SW 1271 (cell line): ENCODE measurements at places on chromosomes 6 and 20.

DNA sequence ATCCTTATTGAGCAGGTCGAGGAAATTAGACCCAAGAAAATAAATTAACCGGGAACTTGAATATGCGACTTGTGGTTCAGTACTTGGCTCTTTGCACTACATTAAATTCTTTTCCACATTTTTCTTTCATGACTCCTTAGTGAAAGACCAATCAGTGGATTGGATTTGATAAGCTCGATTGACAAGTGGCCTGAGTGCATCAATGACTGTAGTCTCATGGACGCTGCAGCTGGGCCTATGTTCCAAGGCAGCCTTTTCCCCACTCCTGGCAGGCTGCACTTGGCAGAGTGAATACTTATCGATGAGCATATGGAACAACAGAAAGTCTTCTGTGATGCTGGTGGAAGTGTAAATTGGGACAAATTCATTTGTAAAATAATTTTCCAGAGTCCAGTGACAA lies 210.8 kb upstream of the EXOC2 start:
- DNase-seq = no peak

DNA sequence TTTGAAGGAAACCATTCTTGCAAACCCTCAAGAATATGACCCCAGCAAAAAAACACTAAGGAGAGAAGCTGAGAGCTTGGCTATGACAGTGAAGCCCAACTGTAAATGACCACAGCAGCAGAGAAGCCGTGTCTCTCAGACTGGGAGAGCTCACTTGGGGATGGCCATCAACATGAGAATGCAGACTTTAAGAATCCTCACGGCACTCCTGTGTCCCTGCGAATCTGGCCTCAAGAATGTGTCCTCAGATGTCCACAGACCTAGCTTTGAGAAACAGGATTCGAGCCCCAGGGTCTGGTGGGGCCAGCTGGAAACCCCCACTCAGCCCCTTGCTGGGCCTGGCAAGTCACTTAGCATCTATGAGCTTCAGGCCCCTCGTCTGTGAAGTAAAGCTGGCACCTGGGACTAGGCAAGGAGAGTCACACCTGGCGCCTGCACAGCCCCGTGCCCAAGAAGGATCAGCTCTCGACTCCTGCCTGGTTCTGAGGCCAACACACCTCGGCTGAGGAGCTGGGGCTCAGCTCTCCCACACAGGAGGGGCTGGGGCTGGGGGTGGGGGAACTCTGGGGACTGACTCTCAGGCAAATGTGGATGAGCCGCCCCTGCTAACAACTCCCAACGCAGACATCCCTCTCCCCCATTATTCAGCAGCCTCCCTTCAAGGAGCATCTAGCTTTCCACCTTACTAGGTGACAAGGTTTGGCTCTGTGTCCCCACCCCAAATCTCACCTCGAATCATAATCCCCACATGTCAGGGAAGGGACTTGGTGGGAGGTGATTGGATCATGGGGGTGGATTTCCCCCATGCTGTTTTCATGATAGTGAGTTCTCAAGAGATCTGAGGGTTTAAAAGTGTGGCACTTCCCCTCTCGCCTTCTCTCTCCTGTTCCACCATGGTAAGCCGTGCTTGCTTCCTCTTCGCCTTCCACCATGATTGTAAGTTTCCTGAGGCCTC lies 97.7 kb downstream of the GRM4 start:
- DNase-seq = no peak

DNA sequence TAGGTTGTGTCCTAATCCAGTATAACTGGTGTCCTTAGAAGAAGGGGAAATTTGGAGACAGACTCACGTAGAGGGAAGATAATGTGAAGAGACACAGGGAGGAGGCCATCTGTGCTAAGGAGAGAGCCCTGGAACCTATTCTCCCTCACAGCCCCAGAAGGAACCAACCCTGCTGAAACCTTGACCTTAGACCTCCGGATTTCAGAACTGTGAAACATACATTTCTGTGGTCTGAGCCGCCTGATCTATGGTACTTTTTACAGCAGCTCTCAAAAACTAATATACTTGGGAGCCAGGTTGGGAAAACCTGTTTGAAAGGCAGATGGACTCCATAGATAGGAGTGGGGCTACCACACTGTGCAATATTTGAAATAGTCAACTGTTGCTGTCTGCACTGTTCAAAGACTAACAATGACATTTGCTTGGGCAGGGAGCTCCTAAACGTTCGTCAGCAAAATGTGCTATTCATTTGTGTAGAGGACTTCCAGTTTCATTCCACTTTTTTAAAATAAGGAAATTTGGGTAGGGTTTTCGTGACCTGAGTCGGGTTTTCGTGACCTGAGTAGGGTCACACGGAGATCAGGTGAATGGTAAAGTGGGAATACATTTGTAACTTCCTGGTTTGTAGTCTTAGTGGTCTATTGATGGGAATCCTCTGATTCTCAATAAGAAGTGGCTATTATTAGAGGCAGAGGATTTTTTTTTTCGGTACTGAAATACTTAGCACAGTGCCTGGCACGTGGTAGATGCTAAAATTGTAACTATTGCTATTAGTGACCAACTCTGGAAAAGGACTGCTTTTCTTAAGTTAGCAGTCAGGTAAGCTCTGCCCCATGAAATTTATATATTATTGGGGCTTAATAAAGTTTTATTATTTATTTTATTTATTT lies 11.4 kb downstream of the TAGAP start:
- DNase-seq = no peak

- no peak for DNase-seq
Observed at GRCh38 chr6:72716916-72717315, 95.1 kb downstream of the KCNQ5 start.

DNA sequence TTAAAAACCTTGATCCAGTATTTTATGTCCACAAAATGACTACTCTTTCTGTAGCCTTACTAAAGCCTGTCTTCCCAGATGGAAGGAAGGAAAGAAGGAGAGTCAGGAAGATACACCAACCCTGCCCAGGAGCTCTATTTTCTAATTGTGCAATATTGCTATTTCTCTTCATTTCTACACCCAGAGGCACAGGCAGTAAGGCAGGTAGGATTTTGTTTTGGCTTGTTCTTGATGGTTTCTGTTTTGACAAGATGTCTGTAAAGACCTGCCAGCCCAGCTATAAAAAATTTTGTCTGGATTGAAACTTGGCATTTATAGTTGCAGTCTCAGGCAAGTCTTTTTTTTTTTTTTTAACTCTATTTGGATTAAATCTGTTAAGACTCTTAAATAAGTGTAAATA lies 587.5 kb upstream of the ARID1B start:
- DNase-seq = no peak

DNA sequence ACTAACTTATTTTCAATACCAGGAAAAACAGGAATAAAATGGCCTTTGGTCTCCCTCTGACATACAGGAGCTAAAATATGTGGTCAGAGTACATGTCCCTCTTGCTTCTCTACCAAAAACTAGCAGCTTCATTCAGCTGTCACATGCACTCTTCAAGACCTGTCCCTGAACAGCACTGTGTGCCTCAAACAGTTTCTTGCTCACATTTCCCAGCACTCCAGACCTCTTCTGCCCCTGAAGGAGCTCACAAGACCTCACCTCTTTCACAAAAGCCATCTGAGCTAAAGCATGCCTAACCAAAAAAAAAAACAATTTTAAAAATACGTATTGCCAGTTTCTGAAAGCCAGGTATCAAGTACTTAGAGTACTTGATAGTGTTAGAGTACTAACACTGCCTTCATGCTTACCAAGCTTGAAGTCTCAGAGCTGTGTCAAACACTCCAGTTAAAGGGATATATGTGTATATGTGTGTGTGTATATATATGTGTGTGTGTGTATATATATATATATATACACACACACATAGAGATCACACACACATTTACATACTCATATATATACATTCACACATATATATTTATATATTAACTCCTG lies 148.3 kb upstream of the POU3F2 start:
- no peak for DNase-seq

DNA sequence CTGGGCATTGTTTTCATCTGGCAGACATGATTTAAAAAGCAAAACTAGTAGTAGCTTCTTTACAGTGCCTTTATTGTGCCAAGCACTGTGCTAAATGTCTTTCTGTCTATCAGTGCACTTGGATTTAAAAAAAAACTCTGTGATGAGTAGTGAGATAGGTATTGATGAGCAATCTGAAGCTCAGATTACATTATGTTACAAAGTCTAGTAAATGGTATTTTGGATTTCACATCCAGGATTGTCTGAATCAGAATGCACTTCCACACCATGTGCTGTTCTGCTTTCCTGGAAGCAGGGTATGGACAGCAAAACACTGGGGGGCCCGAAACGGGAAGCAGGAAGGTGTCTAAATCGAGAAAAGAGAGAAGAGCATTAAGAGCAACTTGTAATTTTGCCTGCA lies 103.4 kb upstream of the CCN2 start:
- peak; percentile 6 for DNase-seq

DNA sequence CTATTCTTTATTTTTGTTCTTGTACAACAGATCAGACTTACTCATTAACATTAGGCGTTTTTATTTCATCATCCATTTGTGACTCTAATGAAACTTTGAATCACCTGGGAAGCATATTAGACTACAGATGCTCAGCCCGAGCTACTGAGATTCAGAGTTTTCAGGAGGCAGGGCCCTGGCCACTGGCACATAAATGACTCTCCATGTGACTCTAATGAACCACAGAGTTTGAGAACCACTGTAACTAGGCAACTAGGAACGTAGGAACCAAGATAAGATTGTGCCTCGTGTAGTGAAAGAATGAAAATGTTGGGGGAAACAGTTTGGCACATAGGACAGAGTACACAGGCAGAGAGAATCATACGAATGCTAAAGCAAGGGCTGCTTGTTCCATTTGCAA lies 405.9 kb upstream of the BTBD3 start:
- no peak for DNase-seq

DNA sequence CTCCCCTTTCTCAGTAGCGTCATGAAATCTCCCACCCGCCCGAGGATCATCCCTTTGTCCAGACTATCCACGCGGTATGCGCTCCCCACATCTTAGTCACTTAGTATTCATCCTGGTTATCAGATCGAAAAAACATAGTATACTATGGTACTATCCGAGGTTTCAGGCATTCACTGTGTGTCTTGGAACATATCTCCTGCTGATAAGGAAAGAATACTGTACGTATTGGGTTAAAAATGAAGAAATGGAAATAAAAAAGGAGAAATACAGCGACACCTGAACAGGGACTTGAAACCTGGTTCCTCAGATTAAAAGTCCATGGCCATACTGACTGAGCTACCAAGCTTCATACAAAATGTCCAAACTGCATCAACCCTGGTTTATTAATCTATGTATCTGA lies 14.0 kb downstream of the HMGN4 start:
- no peak for DNase-seq
